ENCODE measurements at places on chromosomes 7 and 10.

DNA sequence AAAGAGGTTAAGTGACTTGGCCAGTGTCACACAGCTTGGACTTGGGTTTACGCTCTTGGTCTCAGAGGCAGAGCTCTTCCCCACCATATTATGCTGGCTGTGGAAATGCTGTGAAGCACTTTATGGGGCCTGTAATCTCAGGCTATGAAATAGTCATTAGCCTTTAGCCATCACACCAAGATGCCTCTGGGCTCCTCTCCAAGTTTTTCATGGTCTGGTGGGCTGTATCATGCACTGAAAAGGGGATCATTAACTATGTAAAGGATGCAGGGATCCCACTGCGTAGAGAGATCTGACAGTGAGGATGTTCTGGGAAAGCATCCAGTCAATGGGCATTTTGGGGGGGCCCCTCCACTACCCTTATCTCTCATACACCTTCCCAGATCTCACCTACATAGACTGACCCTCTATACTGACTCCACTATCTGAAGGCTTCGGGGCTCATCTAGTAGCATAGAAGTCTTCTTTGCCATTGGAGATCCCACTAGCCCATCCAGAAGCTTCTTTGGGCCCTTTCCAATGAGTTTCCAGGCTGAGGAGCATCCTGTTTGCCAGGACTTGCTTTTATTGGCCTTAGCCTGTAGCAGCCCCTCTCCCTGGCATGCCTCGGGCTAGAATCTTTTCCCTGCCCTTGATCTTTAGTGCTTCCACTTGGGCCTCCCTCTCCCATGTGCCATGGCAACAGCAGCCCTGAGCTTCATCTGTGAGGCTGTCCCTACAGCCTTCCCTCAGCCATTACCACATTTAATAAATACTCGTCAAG, 19.6 kb downstream of the FRMPD2 start:
- DNase-seq, result no peak

DNA sequence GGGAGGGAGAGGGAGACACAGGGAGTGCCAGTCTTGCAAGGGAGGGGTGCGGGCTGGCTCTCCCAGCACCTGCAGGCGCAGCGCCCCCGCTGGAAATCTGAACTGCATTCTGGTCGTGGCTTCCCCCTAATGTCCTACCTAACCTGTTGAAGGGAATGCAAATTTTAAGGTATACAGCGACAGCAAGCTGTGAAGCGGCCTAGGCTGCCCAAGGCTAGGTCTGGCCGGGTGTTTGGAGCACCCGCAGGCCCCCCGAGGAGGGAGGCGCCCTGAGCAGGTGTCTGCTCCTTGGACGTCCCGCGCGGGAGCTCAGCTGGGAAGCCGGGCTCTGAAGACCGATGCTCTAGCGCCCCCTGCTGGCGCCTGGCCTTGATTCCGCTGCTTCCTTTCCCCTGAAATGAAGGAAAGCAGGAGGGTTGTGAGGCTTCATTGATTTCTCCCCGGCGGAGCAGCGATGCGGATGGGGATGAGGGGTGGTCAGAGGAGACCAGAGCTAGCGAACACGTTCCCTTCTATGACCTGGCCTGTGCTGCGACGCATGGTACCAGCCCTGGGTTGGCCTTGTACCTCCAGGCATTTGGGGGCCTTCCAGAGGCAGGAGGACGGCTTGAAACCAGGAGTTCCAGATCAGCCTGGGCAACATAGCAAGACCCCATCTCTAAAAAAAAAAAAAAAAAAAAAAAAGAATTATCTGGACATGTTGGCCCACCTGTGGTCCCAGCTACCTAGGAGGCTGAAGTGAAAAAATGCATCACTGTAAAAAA, 601.3 kb downstream of the GALNT17 start:
- peak; percentile 60 for DNase-seq

GRCh38 chr7:100372256-100372655, 1.0 kb upstream of the PILRA start:
- DNase-seq, result no peak

DNA sequence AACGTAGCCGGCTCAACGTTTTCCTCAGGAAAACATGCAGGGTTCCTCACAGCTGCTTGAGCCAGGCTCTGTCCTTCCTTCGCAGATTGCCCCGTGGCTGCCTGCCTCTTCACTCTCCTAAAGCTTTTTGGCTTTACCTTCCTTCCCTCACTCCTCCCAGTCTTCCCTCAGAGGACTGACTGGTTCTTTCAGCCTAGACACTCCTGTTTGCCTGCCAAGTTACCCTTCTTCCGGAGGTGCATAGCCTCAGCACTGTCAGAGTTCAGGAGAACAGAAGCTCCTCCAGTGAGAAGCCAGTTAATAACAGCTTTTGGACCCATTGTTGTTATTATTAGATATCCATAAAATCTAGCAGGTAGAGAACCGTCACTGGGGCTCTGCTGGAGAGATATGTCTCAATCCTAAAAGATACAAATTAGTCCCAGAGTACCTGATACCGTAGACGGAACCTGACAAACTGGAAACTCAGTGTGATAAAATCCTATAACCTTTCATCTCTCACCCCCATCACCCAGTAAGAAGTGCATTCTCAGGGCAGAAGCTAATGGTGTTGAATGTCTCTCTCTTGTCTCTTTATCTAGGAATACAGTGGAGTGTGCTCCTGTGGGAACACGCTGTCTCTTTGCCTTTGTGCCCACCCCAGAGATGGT, 79.6 kb downstream of the SND1 start:
- no peak for DNase-seq

- DNase-seq, result no peak
Measured at GRCh38 chr10:71635867-71636266, 83.7 kb downstream of the C10orf105 start.

GRCh38 chr10:9950070-9950469, 1067.6 kb upstream of the CELF2 start:
- no peak for DNase-seq

- DNase-seq, result no peak
Measured at GRCh38 chr10:37856881-37857286, 526 bp downstream of the ZNF248 start.

DNA sequence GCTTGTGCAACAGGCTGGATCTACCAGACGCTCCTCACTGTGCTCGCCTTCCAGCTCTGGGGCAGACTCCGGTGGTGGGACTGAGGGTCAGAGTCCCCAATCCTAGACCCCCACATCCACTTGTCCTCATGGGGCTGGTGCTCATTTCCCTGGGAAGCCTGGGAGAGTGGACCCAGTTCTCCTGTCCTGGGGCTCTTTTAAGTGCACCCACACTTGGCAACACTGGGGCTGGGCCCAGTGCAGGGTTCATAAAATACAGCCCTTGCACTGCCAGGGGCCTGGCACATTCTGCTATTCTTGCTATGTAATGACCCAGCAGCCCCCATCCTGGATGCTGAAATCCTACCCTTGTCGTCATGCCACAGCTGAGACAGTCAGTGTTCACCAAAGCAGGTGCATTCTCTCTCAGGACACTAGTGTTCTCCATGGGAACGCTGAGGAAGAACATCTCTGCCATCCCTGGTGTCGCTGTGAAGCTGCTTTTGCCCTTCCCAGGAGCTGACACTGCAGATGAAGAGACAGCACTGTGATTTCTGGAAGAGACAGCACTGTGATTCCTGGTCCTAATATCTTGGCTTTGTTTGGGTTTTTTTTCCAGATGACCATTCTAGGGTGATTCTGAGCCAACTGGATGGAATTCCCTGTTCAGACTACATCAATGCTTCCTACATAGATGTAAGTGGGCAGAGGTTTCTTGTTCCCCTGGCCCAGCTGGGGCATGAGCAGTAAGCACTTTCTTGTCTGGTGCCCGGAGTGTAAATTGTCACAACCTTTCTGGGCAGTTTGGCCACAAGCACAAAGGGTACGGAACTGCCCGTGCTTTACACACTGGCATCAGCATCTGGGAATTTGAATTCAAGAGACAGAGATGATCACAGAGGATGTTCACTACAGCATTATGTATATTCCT, 65.6 kb downstream of the MKI67 start:
- DNase-seq, result no peak

GRCh38 chr10:61313460-61313859, 139.7 kb downstream of the TMEM26 start:
- no peak for DNase-seq

- DNase-seq, result no peak
Measured at GRCh38 chr10:102106998-102107397, 13.2 kb downstream of the LDB1 start.

GRCh38 chr10:11993834-11994468, 48.7 kb downstream of the UPF2 start:
- no peak for DNase-seq

- DNase-seq, result no peak
Measured at GRCh38 chr7:141074162-141074991, 513 bp downstream of the TMEM178B start.

- no peak for DNase-seq
Measured at GRCh38 chr10:70130878-70131559, 1.6 kb downstream of the AIFM2 start.

DNA sequence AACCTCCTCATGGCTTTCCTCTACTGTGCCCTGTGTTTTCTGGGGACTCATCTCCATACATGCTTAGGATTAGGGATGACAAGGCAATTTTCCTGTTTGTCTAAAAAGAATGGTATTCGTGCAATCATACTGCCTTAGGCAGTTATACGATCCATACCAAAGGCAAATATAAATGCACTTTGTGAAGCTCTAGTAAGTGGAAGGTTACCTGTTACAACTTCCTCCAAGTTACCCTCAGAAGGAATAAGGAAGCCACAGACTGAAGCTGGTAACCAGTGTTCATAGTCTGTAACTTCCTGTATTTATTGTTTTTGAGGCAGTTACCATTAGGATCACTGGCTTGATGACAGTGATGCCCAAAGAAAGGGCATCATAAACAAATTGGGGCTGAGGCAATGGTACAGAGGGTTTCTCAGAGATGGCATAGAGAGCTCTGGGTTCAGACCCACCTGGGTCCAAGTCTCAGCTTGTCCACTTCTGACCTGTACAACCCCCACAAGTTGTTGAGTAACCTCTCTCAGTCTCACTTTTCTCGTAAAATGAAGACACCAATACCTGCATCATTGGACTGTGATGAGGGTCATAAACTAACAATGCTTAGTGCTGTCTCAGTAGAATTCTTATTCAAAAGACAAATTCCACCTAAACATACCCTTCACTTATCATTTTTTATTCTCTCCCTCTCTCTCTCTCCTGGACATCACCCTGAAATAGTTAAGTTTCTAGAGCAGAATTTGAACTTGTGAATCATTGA, 138.2 kb downstream of the ELMO1 start:
- no peak for DNase-seq

GRCh38 chr7:33452805-33453502, 323.6 kb downstream of the BBS9 start:
- no peak for DNase-seq

- peak; percentile 22 for DNase-seq
Measured at GRCh38 chr7:8176370-8177081, 85.4 kb downstream of the ICA1 start.

DNA sequence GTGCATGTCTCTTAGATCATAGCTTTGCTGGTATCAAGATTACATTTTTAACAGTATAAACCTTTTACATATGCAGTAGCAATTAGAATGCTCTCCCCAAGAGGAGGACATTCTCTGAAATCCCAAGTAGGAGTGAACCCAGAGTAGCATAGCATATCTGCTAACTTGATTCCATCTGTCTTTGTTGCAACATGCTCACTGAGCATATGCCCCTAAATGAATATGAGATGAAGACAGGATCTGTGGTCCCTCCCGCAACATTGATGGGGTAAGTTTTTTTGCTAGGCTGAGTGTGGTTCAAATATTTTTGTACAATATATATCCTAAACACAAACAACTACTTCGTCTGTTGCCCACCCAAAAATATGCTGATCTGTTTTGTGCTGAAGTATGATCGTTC, 534.2 kb upstream of the C7orf33 start:
- no peak for DNase-seq

- no peak for DNase-seq
Measured at GRCh38 chr7:8384901-8385300, 48.5 kb upstream of the NXPH1 start.

DNA sequence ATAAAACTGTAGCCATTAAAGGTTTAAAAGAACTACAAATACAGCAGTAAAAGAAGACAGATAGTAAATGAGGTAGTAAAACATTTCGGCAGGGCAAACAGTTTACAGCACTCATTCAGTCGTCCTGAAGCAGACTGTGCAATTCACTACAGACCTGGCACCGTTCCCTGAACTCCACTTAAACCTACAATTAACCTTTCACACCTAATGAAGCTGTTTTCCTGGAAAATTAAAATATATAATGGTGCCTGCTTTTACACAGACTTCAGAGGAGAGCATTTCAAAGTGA, 335.3 kb downstream of the GFRA1 start:
- DNase-seq, result no peak

- peak; percentile 1 for DNase-seq
Measured at GRCh38 chr7:84194484-84195271, at the start of gene SEMA3A. SEMA3A (minus strand) TSS chr7:84194789; CDS start chr7:84194586, 203 bp downstream.

DNA sequence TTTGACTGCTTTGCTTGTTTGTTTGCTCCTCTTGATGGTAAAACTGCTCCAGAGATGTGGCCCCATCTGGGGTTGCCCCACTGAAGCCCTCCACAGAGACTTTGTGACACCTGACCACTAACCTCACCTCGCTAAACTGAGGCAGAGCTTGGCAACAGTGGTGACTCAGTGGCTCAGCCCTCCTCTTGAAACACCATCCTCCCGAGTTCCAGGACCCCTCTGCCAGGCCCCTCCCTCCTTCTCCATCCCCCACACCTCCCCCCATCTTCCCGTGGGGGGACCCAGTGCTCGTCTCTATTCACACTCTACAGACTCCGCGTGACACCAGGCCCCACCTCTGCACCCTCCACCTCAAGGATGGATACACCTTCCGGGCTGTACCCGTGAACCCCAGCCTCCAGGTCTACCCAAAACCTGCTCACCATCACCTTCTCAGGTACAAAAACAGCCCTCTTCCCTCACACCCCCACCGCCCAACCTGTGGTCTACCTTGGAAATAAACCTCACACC, 19.0 kb upstream of the RET start:
- no peak for DNase-seq

DNA sequence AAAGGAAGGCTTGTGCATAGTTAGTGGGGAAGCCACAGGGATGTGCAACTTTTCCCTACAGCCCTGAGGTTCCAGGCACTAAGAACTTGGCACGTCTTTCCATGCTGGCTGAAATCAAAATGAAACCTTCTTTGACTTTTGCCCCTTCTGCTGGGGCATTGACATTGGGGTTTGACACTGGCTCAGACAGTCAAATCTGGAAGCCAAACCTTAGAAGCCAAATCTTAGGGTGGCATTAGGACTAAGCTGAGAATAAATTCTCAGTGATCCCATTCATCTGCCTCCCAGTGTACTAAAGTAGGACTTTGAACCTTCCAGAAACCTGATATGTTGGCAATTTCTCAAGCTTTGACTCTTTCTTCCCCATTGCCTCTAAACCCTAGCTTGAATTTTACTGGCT, 31.3 kb upstream of the INSYN2A start:
- DNase-seq, result no peak

- no peak for DNase-seq
Measured at GRCh38 chr7:22759721-22760120, 32.7 kb downstream of the IL6 start.
